ENCODE measurements at places on chromosomes 16 and 17.

- no peaks in the 10 kb centered on the region for H3K27me3 ChIP-seq
- H3K4me1 ChIP-seq: no peaks in the 10 kb centered on the region
- no peak overlapping the region for H3K4me3 ChIP-seq
- DNase-seq: no peak
These were observed 247.2 kb downstream of the CNTNAP4 start for GRCh38 chr16:76524356-76524755.

- H3K27ac ChIP-seq: peak overlapping the region; percentile 86
- no peaks in the 10 kb centered on the region for H3K36me3 ChIP-seq
- peak overlapping the region; percentile 88 for H3K4me3 ChIP-seq
- H3K27me3 ChIP-seq: no peaks in the 10 kb centered on the region
These were observed 5.8 kb downstream of the THRA start for GRCh38 chr17:40068584-40068916.

- H3K36me3 ChIP-seq: no peaks in the 10 kb centered on the region
- no peak overlapping the region for H3K27ac ChIP-seq
- no peaks in the 10 kb centered on the region for H3K27me3 ChIP-seq
These were observed 31.7 kb downstream of the RPH3AL start for GRCh38 chr17:320809-321385.

DNA sequence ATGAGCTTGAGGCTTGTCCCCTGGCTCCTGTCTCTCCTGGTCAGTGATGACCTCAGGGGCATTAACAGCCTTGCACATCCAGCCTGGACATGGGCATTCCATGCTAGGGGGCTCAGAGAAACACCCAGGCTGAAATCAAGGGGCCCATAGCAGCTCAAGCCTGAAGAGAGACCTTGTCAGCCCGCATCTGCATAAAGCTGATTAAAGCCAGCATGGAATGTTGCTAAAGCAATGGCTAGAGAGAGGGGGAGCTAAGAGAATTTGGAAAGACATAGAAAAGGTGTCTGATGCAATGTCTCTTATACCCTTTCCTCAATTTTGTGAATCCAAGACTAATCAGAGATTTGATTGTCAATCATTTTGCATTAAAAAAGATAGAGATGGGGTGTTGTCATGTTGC is 51.4 kb upstream of the WSCD1 start:
- DNase-seq: no peak
- H3K4me3 ChIP-seq: no peak overlapping the region
- H3K36me3 ChIP-seq: no peaks in the 10 kb centered on the region
- peaks cover 5% of the 10 kb centered on the region for H3K4me1 ChIP-seq
- peaks cover 28% of the 10 kb centered on the region for H3K27me3 ChIP-seq

DNA sequence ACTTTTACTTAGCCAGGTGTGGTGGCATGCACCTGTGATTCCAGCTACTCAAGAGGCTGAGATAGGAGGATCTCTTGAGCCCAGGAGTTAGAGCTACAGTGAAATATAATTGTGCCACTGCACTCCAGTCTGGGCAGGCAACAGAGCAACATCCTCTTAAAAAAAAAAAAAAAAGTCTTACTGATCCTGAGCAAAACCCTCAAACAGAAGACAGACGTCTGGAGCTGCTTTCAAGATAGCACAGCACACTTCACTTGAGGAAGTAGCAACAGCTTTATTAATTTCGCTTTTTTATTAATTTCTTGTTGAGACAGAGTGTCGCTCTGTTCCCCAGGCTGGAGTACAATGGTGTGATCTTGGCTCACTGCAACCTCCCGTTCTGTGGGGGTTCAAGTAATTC is 10.2 kb upstream of the GGA2 start:
- peaks cover 55% of the 10 kb centered on the region for H3K4me1 ChIP-seq
- peak overlapping the region; percentile 69 for H3K27ac ChIP-seq
- H3K36me3 ChIP-seq: peaks cover 73% of the 10 kb centered on the region
- DNase-seq: no peak
- no peak overlapping the region for H3K4me3 ChIP-seq

GRCh38 chr16:630815-631405 is at the start of gene WFIKKN1:
TSS of gene WFIKKN1 (plus strand) at chr16:630985. CDS start at chr16:631254, 269 bp downstream.
- peaks cover 10% of the 10 kb centered on the region for H3K4me1 ChIP-seq
- no peak for DNase-seq
- H3K4me3 ChIP-seq: peak within 1 kb of the TSS; percentile 28
- H3K27me3 ChIP-seq: no peaks in the 10 kb centered on the region
- H3K27ac ChIP-seq: peak within 1 kb of the TSS; percentile 67
- peaks cover 15% of the 10 kb centered on the region for H3K36me3 ChIP-seq

DNA sequence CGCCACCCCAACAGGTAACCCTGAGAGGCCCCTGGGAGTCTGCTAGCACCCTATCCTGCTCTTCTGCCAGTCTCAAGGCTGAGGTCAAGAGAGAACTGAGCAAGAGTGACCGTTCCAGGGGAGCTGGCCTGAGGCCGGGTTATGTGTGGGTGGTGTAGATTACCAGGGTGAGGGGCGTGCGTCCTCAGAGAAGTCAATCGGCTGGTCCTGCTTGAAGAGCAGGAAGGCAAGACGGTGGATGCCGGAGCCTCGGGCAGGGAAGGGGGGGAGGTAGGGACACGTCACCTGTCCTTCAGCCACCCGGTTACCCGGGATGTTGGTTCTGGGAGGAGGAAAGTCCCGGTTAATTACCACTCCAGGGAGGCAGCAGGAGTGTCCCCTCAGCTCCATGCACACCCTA is 2.6 kb upstream of the TRIM65 start:
- H3K4me3 ChIP-seq: no peak overlapping the region
- peaks cover 25% of the 10 kb centered on the region for H3K36me3 ChIP-seq
- no peaks in the 10 kb centered on the region for H3K27me3 ChIP-seq
- peaks cover 19% of the 10 kb centered on the region for H3K4me1 ChIP-seq

- no peak overlapping the region for H3K4me3 ChIP-seq
- H3K36me3 ChIP-seq: peaks cover 42% of the 10 kb centered on the region
- DNase-seq: no peak
- no peaks in the 10 kb centered on the region for H3K27me3 ChIP-seq
These were observed 13.5 kb upstream of the EFCAB13 start for GRCh38 chr17:47310186-47310733.

DNA sequence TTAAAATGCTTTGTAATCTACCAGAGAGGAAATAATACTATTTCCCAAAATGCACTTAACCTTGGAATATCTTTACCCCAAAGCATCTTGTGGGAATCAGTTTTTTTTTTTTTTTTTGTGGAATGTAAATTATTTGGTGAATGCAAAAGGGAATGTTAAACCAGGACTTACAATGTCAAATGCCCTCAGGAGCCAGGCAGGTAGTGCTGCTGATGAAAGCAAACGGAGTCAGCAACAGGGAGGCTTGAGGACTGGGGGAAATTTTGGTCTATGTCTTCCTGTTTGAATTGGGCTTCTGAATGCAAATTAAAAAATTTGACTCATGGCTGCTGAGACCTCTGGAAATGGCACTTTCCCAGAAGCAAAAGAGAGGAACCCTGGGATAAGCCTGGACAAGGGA is 96.5 kb upstream of the NLRP1 start:
- H3K36me3 ChIP-seq: no peaks in the 10 kb centered on the region
- H3K27me3 ChIP-seq: peaks cover 25% of the 10 kb centered on the region
- H3K4me3 ChIP-seq: no peak overlapping the region
- DNase-seq: no peak
- no peak overlapping the region for H3K27ac ChIP-seq
- peaks cover 10% of the 10 kb centered on the region for H3K4me1 ChIP-seq

- H3K36me3 ChIP-seq: no peaks in the 10 kb centered on the region
- no peak overlapping the region for H3K27ac ChIP-seq
- no peak overlapping the region for H3K4me3 ChIP-seq
- H3K4me1 ChIP-seq: no peaks in the 10 kb centered on the region
- no peak for DNase-seq
These were observed 98.5 kb downstream of the SOX9 start for GRCh38 chr17:72219137-72219823.

DNA sequence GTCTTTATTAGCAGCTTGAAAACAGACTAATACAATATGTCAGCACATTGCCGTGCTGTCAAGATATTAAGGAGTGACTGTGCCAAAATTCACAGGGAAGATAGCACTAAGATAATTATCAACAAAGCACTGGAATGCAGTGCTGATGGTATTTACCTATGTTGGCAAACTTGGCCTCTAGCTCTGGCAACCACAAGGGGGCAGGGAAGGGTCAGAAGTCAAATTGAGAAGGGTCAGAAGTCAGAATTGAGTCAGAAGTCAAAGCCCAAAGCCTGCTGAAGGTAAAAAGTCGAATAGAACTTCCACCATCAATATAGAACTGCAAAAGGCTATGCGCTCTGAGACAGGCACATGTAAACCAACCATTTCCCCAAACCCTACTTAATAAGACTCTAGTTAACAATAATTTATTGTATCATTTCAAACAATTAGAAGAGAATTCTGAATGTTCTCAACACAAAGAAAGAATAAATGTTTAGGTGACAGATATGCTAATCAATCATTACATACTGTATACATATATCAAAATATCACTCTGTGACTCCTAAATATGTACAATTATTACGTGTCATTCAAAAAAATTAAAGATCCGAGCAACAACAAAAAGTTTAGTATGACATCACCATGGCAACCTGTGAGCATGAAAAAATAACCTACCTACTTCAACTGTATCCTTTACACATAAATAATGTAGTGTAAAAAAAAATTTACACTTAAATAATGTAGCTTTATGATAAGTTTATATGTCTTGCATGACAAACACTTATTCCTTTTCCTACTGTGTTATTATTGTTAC is 916.1 kb downstream of the KCNJ2 start:
- no peaks in the 10 kb centered on the region for H3K36me3 ChIP-seq
- no peaks in the 10 kb centered on the region for H3K27me3 ChIP-seq
- H3K27ac ChIP-seq: no peak overlapping the region
- H3K4me3 ChIP-seq: no peak overlapping the region
- DNase-seq: no peak

DNA sequence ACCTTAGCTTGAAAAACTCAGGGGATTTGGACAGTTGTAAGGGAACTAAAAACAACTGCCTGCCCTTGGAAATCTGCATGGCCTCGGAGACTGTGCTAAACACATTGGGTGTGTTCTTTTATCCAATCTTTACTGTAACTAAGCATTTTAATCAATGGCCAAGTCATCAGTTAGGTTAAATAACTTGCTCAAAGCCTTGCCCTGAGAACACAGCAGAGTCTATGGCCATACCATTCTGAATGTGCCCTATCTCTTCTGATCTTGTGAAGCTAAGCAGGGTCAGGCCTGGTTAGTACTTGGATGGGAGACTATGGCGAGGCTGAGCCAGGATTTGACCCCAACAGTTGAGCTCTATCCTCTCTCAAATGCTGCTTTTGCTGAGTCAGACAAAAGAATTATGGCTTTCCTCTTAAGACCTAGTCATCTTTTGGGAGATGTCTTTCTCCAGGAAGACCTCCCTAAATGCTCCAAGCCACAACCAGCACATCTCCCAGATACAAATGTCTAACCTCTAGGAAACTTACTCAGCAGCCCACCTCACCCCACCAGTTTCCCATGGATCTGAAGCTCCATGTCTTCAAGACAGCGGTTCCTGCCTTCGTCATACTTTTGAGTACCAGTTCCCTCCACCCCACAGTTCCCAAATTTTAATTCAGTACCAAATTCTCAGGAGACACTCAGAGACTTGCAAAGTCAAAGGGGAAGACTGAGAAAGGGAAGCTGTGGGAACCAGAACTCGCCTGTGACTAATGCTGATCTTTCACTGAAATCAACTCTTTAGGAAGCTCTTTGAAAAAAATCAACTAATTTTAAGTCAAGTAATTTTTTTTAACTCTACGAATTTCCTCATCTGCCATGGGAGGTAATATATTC is 336.1 kb downstream of the MAF start:
- peaks cover 67% of the 10 kb centered on the region for H3K27me3 ChIP-seq
- H3K36me3 ChIP-seq: no peaks in the 10 kb centered on the region
- H3K4me3 ChIP-seq: no peak overlapping the region
- peak overlapping the region; percentile 14 for H3K27ac ChIP-seq

DNA sequence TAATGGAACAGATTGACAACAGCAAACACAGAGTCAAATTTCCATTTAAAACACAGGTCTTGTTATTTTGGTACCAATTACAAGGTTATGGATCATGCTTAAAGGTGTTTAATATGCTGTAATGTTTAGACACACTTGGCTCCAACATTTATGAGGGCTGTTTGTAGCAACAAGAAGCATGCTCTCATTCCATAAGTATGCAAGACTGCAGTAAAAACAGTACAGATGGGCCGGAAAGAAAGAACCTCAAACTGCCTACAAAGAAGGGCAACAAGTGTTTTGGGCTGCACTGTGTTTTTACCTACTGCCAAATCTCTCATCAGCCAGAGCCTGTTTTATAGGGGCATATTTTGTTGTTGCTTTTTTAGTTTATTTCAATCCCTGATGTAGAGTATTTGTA is 100.5 kb upstream of the HS3ST3A1 start:
- no peak for DNase-seq

DNA sequence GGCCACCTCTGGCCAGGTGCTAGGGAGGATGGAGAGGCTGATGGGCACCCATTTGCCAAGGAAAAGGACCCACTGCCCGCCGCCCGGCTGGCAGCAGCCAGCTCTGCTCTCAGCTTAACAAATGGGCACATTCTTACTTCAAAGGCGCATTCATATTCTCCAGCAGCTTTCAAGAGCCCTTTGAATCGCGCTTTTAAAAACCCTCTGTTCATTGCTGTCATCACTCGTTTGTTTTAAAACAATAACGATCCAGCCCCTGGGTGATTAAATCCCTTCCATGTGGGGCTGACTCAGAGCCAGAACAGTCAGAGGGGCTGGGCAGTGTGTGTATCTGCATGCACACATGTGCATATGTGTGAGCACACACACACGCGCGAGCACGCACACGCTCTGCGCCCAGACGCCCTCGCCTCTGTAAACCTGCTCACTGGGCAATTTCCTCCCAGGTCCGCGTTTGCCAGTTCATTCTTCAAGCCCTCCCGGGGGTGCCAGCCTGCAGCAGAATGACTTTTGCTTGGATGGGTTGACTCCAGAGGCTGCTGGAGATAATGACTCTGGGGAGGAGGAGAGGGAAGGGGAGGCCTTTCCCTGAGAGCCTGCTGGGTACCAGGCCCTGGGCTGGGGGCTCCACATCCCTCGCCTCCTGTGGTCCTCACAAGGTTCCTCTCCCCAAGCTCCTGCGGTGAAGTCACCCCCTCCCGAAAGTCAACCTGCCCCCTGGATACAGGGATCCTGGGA is 133.1 kb downstream of the SDK2 start:
- peaks cover 18% of the 10 kb centered on the region for H3K4me1 ChIP-seq
- H3K27ac ChIP-seq: no peak overlapping the region
- no peaks in the 10 kb centered on the region for H3K36me3 ChIP-seq
- H3K27me3 ChIP-seq: no peaks in the 10 kb centered on the region
- no peak for DNase-seq

DNA sequence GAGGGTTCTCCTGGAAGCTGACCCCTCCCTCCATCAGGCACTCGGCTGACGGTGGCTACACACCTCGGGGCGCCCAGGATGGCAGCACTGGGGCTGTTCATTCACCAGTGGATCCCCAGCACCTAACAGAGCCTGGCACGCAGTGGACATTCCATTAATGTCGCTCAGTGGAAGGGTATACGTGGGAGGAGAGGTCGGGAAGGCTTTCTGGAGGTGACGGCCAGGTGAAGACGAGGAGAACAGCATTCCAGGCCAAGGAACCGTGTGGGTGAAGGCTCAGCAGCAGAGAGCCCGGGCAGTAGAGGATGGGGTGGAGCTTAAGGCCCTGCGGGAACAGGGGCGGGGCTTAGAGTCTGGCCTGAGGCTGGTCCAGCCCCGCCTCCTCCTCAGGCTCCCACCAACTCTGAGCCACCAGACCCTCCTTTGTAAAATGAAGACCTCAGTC is 2.5 kb upstream of the HS3ST6 start:
- H3K4me3 ChIP-seq: no peak overlapping the region
- DNase-seq: no peak
- H3K36me3 ChIP-seq: no peaks in the 10 kb centered on the region
- H3K27me3 ChIP-seq: peaks cover 73% of the 10 kb centered on the region

- H3K4me1 ChIP-seq: peaks cover 67% of the 10 kb centered on the region
- peak; percentile 52 for DNase-seq
- H3K27me3 ChIP-seq: no peaks in the 10 kb centered on the region
- H3K27ac ChIP-seq: peak overlapping the region; percentile 96
- peaks cover 33% of the 10 kb centered on the region for H3K36me3 ChIP-seq
These were observed 4.2 kb downstream of the SNN start for GRCh38 chr16:11672206-11673090.
